Activated CD4-positive, CD25-positive, alpha-beta regulatory T cell treated with anti-CD3 and anti-CD28 coated beads, Interleukin-2, amount 50 U/mL, for 72 hours (primary cell): ENCODE measurements at places on chromosomes 11 and 22.

DNA sequence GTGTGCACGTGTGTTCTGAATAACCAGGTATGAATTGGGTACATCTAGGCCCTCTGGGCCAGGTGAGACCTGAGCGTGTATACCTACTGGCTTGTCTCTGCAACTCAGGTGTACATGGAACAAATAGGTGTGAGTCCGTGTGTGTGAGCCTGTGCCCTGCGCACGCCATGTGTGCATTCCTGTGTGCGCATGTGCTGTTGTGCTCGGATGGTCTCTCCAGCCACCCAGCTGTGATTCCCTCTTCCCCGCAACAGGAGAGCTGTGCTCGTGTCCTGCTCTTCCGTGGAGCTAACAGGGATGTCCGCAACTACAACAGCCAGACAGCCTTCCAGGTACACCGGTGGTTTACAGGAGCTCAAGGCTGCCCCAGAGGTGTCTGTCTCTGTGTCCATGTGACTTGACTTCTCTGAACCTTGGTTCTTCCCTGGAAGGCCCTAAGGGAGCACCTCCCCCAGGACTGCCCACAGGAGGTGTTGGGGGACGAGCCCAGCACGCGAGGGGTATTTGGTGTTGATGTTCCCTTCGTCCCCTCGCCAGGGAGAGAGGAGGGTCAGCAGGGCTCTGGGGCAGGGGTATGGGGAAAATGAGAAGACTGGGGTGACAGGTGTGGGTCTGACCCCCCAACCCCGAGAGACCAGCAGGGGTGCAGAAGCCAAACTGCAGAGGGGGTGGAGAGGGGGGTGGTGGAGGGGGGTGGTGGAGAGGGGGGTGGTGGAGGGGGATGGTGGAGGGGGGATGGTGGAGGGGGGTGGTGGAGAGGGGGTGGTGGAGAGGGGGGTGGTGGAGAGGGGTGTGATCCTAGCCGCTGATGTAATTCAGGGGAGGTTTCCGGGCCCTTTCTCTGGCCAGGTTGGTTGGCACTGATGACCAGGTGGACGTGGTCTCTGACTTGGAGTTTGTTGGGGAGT lies 10.7 kb downstream of the SHANK3 start:
- DNase-seq, result no peak

DNA sequence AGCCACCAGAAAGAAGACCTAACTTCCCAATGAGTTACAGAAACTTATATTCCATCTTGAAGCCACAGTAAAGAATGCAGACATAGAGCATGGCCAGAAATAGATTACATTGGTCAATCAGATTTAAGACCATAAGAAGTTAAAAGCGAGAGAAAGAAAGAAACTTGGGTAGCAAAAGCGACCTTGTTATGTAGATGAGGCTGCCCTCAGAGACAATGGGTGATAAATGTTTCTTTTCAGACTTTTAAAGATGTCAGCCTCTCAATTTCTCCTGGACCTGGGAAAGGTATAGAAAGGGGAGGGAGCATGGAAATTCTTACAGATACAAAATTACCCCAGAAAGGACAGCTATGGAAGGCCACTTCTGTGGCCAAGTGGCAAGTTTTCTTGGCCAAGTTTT lies 732.6 kb upstream of the LUZP2 start:
- DNase-seq, result no peak

DNA sequence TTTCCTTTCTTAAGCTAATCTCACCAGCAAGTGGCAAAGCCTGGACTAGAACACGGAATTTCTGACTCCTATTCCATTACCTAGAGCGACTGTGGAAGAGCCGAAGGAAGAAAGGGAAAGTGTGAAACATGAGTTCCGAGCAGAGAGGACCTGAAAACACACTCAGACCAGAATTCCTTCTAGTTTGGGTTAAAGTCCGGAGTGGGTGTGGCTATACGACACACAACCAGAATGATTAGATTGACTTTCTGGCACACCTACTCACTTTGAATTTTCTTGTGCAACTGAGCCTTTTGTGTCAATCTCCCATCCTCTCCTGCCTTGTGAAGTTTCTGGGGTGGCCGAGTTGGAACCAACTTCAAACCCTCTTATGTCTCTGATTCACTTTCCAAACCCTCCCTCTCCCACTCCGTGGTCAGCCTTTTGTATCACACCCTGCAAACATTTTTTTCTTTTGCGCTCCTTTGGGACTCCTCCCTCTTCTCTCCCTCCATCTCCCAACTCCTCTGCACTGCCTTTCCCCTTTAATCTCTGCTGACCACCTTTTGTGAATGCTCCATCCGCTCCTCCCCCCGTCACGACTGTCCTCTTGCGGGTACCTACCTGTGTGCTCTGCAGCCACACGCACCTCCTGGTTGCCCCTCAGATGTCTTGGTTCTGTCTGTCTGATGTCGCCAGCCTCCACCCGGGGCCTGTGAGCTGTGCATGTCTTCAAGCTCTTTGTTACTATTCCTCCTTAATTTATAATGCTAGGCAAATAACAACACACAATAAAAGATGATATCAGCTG lies 86.3 kb upstream of the BLID start:
- no peak for DNase-seq

- no peak for DNase-seq
Observed at GRCh38 chr11:26936109-26936508, 57.8 kb upstream of the FIBIN start.

DNA sequence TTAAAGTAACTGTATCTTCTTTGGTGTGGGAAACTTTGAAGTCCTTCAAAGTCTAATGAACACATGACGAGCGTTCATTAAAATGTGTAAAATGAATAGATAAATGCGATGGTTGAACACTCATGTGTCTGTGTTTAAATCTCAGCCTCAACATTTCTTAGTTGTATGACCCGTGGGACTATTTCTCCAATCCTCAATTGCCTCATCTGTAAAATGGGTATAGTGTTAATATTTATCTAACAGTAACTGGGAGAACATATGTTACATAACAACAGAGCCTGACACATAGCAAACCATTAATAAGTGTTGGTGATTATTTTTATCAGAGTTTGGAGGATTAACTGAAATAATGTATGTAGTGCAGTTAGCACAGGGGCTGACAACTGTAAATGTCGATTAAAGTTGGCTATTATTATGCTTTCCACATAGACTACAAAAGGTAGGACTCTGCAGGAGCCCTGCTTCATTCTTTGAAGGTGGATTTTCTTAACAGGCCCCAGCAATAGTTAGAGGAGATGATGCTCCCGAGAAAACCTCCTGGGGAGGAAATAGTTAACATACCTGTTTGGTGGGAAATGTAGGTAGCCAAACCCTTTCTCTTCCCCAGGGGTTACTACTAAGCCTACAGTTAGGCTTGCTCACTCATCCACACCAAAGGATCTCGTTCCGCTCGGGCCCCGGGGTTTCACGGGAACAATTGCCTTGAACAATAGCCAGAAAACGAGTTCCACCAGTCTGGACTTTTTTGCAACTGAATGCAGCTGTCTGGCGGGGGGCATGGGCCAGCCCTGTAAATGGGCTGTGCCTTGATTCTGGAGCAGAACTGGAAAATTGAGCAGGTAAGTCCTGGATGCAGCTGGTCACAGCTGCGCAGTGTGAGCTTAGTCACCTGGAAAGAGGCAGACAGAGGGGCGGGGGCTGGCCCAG lies 133.4 kb downstream of the DBX1 start:
- no peak for DNase-seq
